ENCODE measurements at places on chromosomes 4 and X.

GRCh38 chrX:39559229-39559628, 538.5 kb downstream of the BCOR start:
- no peak for DNase-seq

- no peak for DNase-seq
These were observed 329.7 kb downstream of the UNC5C start for GRCh38 chr4:95219109-95219508.

DNA sequence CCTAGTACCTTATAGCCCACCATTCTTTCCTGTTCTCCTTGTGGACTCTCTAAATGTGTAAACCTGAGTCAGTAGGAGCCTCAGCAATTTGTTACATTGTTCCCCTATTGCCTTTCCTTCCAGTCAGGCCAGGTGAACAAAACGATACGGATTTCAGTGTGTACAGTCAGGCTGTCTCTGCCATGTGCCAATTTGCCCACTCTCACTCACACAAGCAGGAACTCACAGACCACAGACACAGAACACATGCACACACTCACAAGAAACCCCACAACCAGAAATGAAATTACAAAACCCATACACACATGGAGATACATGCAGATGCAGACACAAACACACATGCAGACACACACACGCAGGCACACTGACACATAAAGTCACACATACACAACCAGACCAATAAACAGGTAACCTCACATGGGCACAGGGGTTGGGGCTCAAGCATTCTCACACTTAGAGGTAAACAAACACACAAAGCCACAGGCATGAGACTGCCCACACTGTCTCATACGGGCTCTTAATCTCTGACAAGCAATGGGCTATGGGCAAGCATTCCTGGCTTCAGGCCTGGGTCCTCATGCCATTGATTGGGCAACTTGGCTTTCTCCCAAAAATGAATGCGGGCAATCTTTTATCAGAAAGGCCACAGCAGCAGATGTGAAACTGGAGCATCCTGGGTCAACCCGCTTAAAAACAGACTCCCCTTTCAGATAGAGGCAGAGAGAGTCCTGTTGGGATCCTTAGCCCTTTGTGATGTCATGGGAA, 68.7 kb downstream of the NBDY start:
- DNase-seq, result no peak

DNA sequence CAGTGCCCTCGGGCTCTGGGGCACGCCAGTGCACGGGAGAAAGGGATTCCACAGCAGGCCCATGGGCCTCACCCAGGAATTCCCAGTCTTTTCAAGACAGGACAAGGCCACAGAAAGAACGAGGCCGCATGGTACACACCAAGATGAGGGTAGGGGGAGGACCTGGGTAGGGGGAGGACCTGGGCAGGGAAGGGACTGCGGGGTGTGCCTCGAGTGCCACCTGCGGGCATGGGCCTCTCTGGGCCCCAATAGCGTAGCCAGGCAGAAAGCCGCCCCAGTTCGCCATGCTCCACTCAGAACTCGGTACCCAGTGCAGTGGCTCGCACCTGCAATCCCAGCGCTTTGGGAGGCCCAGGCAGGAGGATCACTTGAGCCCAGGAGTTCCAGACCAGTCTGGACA, 14.0 kb upstream of the DUSP9 start:
- DNase-seq, result peak; percentile 3

DNA sequence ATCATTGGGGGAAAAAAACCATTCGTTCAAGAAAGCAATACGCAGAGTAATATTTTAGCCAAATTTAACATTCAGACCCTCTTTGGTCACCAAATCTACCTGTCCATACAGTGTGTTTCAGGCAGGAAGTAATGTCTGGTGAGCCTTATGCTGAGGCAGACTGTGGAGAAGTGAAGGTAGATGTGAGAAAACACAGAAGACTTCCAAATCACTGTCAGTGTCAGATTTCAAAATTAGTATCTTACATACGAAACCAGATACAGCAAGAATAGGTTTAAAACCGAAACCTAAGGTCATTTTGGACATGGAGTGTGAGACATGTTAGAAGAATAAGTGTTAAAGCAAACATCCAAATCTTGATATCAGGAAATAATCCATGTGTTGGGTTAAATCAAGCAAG, 664.5 kb upstream of the HTR2C start:
- no peak for DNase-seq

DNA sequence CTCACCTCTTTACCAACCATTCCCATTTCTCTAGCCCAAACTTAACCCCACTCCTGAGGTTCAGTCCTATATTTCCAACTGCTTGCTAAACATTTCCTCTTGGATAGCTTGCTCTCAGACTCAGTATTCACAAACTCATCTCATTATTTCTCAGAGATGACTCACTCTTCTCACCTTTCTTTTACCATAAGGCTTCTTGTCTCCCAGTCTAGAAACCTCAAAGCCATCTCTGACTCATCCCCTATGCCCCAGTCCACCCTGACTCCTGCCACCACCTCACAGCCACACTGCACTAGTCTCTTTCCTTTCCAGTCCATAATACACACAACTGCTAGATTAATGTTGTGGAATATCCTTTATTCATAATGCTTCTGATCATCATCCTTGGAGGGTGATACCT, 4.8 kb downstream of the FRMPD3 start:
- DNase-seq, result no peak

DNA sequence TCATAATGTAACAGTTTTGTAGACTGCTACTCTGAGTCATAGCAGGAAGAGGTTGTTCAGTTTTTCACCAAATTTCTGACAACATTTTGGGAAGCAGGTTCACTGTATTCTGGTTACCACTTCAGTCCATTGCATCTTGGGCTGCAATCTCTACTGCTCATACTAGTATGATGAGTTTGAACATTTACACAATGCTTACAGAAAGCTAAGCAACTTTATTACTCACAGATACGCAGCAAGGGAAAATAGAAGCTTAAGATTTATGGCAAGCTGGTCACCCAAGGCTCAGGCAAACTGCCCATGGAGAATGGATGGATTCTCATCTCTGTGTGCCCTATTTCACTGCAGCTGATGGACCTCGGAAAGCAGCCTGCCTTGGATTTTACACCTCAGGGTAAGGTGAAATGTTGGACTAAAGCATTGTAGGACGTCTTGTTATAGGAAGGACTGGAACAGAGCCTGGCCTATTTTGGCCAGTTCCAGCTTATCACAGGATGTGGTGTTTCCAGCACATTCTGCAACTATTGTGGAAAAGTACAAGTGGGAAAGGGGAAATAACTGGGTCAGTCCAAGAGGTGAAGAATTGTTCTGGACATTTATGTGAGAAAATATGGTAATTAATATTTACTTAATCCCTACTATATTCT, 887.1 kb upstream of the AGA start:
- no peak for DNase-seq

DNA sequence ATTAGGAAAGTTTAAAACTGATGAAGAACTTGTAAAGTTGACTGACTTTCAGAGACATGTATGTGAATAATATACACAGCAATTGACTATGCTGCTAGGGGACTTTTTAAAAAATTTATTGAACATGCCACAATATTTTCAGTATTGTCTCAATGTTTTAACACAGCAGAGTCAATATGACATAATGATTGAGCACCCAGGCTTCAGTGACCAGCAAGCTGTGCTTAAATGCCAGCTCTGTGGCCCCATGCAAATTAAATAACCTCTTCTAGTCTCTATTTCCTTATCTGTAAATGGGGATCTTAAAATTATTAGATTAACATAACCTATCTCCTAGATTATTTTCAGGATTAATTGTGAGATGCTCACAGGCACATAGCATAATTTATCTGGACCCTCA, 56.8 kb upstream of the TXK start:
- no peak for DNase-seq

- DNase-seq, result no peak
These were observed 39.7 kb downstream of the AKAP4 start for GRCh38 chrX:50161127-50161526.

DNA sequence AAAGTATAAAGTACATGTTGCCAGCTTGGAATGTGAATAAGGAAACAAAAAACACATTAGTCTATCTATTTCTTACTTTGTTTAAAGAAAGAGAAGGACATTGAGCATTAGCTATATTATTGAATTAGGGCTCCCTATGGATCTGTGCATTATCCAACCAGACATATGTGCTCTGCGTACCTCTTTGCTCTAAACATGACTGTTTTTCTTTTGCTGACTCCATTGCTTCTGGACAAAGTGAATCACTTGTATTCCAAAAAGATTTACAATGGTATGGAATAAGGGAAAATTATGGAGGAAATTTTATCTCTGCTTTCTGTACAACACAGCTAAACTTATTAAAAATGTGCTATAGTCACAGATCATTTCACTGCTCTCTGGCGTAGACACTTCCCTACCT, 727.8 kb upstream of the LCORL start:
- no peak for DNase-seq

- peak; percentile 41 for DNase-seq
These were observed 18.8 kb downstream of the SPACA5 start for GRCh38 chrX:48025561-48025960.

GRCh38 chrX:39721566-39722279, 376.0 kb downstream of the BCOR start:
- no peak for DNase-seq

- no peak for DNase-seq
These were observed 147.2 kb downstream of the SOWAHB start for GRCh38 chr4:76750716-76751115.

- DNase-seq, result no peak
These were observed 744.5 kb upstream of the FAM241A start for GRCh38 chr4:111400741-111401140.

- DNase-seq, result no peak
These were observed 82.8 kb downstream of the LNX1 start for GRCh38 chr4:53508446-53508845.

DNA sequence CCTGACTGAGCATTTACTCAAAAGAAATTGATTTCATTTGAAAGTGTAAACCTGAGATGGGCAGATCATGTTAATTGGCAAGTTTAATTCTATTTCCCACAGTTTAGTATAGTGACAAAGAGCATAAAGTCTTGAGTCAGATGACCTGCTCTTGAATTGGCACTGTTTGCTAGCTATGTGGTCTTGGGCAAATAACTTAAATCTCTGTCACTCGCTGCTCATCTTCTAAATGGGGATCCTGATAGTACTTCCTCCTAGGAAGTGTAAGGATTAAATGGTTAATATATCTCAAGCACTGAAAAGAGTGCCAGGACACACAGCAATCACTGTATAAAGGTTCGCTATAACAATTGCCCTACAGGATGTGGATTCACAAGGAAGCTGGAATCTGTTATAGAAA, 242.8 kb upstream of the JADE1 start:
- no peak for DNase-seq

DNA sequence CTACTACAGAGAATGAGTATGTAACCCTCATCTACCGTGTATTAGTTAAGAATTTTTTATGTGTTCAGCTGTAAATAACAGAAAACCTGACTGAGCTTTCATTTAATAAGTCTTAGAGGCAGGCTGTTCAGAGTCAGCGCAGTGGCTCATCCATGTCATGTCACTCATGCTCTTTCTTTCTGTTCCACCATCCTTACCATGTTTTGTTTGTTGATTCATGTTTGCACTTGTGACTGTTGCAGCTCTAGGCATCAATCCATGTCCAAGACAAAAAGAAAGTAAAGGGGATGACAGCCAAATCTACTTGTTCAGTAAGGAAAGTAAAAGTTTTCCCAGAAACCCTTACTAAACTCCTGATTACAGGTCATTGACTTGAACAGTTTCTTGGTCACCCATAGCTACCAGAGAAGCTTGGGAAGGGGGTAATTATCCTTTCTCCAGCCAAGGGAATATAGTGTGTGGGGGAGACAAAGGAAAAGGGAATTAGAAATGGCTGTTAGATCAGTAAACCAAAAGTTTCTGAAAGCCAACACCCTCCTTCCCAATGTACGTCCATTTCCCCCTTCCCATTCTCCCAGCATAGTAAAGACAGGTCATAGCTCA, 9.0 kb downstream of the ART3 start:
- no peak for DNase-seq

DNA sequence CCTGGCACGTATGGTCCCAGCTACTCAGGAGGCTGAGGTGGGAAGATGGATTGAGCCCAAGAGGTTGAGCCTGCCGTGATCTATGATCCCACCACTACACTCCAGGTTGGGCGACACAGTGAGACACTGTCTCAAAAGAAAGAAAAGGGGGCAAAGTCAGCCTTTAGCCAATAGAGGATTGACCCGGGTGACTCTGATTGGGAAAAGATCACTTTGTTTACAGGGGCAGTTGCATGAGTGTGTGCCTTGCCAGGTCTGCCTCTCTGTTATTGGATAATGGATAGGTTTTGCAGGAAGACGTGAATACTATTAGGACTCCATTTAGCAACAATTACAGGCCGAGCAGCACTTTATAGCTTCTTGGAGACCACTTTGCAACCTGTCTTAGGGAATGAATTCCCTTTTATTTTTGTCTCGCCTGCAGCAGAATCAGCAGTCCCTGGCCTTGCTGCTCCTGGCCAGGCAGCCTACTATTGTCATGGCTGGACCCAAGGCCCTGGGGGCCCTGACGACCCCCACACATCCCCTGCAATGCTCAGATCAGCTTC, 103.2 kb upstream of the PSAPL1 start:
- DNase-seq, result no peak

DNA sequence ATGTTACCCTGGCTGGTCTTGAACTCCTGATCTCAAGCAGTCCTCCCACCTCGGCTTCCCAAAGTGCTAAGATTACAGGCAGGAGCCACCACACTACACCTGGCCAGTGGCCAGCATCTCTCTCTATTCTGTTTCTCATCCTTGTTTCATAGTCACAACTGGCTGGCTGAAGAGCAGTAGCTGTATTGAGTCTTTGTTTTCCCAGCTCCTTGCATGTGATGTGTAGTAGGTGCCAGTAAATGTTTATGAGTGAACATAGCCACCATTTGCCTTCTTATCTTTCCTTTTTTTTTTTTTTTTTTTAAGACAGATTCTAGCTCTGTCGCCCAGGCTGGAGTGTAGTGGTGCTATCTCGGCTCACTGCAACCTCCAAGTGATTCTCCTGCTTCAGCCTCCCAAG, 23.6 kb downstream of the NUDT9 start:
- no peak for DNase-seq

DNA sequence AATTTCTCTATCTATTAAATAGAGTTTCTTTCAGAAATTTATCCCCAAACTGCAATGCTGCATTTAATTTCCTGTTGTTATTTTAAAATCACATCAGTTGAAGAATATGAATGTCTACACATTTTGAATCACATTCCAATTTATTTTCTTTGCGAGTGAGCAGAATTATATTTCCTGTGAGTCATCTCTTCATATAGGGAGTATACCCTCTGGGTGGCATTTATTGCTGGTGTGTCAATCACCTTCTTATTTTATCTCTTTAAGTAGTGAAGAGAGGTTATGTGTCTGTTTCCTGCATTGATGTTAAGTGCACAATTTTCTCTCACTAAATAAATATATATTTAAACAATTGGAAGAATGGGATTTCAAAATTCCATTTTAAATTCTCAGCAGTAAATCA, 511.0 kb upstream of the ATOH1 start:
- no peak for DNase-seq

DNA sequence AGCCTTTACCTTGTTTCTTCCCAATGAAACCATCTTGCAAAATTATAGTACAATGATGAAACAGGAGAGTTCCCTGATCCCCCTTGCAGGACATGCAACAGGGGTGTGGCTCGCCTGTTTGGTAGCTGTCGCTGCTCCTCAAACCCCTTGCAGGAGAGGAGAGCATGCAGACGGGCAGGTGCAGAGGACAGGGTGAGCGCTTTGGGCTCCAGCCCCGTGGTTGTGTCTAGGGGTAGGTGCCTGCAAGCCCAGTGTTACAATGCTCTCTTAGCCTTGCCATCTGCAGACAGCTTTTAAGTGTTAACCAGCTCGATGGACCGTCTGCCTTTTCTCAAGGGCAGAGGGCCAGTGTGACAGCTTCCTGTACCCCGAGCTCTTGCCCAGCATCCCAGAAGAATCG, 102.0 kb downstream of the TAB3 start:
- DNase-seq, result no peak

GRCh38 chr4:150023489-150023888, 54.8 kb upstream of the DCLK2 start:
- no peak for DNase-seq

Data from D341Med (cell line).